ENCODE measurements at places on chromosomes 12 and 14. TPM values are rescaled to one million over a fixed set of nuclear protein-coding genes. Genes with fewer than 3 reads are reported as not detected.

Gene CCND2
- 1.4 TPM for polyA plus RNA-seq

Gene OAS2
- polyA plus RNA-seq: 1.9 TPM

Gene SLC5A8
- polyA plus RNA-seq: not detected

Gene PPP4R4
- 0.39 TPM for polyA plus RNA-seq

Gene IL26
- polyA plus RNA-seq: not detected

Gene DLST
- polyA plus RNA-seq: 150 TPM

Gene AQP5
- not detected for polyA plus RNA-seq

Gene MMAB
- polyA plus RNA-seq: 22.2 TPM

Gene CCDC184
- 0.38 TPM for polyA plus RNA-seq

Gene BICDL1
- 0.02 TPM for polyA plus RNA-seq

Gene LTB4R2
- 0.98 TPM for polyA plus RNA-seq
